ENCODE measurements at places on chromosomes 5 and 9.

- no peak for DNase-seq
Observed at GRCh38 chr5:98365126-98365525, 408.3 kb upstream of the RGMB start.

- DNase-seq: no peak
Observed at GRCh38 chr9:121809356-121810050, 158.1 kb downstream of the DAB2IP start.

- DNase-seq: no peak
Observed at GRCh38 chr5:2801577-2802525, 50.4 kb upstream of the IRX2 start.

DNA sequence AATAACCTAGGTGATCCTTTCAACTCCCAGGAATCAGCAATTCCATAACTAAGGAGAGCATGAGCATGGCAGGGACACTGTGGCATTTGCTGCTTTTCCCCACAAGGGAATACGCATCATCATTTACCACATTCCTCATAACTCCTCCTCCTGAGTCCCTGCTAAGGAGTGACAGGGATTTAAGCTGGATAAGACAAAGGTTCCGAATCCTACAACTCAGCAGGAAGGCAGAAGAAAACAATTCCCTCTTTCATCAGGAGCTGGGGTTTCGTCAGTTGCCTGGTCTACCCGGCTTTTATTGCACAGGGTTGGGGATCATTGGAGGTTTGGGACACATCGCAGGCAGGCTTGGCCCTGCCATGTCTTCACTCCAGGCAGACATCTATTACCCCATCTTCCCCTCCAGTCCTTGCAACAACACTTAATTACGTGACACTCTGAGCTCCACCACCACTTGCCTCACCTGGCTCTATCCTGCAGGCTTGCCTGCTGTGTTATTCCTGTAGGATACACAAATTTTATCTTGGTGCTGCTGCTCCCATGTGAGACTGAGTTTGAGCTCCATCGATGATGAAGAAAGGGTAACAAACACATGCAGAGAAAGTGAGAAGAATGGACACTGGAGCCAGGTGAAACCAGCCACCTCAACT lies 563.0 kb upstream of the KLF4 start:
- no peak for DNase-seq

- no peak for DNase-seq
Observed at GRCh38 chr5:15821506-15821905, 321.5 kb downstream of the FBXL7 start.

- DNase-seq: no peak
Observed at GRCh38 chr9:129746092-129746777, 6.6 kb downstream of the PTGES start.

- DNase-seq: no peak
Observed at GRCh38 chr5:134554319-134555222, 29.1 kb downstream of the JADE2 start.

GRCh38 chr5:87722286-87722685 lies 309.6 kb upstream of the CCNH start:
- no peak for DNase-seq

DNA sequence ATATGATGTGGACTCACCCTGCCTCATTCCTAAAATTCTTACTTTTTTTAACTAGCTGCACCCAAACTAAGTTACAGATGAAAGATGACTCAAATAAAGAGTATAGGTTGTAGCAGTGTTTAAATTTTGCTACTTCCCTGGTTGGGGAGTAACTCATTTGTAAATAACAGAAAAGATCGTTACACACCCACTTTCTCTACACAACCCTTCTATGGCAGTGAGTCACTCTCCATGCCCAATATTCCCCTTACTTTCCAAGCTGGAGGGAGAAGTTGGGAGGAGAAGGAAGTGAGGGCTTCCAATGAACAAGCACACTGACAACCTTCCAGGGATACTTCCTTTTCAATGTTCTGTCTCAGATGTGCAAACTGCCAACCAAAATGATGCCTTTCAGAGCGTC lies 1.9 kb downstream of the RASEF start:
- DNase-seq: no peak

- DNase-seq: no peak
Observed at GRCh38 chr9:130694205-130694604, 625 bp downstream of the EXOSC2 start.

DNA sequence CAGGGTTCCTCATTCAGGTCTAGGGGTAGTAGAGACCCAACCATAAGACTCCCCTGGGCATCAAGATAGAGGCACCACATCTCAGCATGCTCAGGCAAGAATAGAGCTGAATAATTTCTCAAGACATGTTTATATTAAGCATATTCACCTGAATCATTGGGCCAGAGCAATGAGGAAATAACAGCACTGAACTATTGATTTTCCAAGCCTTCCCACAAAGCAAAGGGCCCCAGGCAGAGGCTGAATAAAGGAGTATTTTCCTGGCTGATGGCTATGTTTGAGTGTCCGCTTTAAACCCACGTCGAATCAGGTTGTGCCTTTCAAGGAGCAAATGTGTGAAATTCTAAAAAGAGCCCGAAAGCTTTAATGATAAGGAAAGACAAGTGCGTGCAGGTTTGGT lies 129.2 kb downstream of the HSD17B3 start:
- DNase-seq: no peak

DNA sequence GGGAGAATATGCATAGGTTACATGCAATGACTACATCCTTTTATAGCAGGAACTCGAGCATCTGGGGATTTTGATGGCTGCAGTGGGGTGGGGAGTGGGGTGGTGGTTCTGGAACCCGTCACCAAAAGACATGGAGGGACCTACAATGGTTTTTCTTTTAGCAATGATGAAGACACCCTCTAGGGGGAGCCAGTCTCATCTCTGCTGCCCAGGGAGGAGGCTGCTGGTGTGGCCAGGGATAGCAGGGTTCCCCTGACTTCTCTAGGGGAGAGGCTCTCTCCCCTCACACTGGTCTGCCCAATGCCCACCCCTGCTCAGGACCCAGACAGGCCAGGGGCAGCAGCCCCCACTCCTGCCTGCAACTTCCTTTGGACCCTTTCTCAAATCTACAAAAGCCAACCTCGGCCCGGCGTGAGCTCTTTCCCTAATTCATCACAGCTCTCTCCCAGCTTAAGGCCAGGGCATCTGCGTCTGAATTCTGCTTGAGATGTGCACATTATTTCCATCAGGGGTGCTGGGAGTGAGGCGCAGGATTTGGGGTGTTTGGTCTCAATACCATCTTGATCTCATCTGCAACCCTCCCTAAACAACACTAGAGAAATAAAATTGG lies 73.6 kb upstream of the RETREG1 start:
- peak; percentile 76 for DNase-seq

GRCh38 chr5:61701877-61702602 lies 370.0 kb downstream of the ZSWIM6 start:
- no peak for DNase-seq

- DNase-seq: no peak
Observed at GRCh38 chr9:101510459-101510858, 23.2 kb upstream of the RNF20 start.

GRCh38 chr5:175693741-175694140 lies 35.9 kb downstream of the HRH2 start:
- no peak for DNase-seq

GRCh38 chr9:3125602-3126405 lies 281.9 kb upstream of the PUM3 start:
- DNase-seq: no peak

- DNase-seq: no peak
Observed at GRCh38 chr9:77750981-77751340, 102.8 kb upstream of the GNA14 start.

DNA sequence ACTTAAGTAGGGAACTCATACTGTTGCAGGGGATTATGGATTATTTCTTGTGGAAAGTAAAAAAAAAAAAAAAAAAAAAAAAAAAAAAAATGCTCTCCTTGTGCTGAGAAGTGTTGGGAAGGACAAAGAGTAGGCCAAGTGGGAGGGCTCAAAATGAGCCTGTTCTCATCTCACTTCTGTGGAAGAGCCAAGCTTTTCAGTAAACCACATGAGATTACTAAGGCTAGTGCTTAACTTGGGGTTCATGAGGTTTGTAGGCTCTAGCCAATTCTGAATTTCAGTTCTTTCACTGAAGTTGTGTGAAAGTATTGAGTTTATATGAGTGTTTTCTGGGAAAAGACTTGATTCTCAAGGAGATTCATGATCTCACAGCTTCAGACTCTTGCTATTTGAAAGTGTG lies 23.0 kb upstream of the CEP78 start:
- no peak for DNase-seq

DNA sequence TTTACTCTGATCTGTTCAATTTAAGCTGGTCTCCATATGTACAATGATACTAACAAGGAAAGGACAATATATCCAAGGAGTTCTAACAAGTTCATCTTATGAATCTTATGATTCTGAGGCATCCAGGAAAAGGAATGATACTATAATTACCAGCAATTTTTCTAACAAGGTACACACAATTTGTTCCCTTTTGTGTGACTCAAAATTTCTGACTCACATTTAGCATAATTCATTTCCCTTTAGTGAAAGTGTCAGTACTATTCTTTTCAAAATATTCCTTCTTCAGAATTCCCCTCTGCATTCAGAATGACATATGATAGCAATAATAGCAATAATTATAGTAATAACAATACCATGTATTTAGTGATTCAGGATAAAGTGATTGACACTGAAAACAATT lies 594.8 kb downstream of the DMRTA1 start:
- DNase-seq: no peak

DNA sequence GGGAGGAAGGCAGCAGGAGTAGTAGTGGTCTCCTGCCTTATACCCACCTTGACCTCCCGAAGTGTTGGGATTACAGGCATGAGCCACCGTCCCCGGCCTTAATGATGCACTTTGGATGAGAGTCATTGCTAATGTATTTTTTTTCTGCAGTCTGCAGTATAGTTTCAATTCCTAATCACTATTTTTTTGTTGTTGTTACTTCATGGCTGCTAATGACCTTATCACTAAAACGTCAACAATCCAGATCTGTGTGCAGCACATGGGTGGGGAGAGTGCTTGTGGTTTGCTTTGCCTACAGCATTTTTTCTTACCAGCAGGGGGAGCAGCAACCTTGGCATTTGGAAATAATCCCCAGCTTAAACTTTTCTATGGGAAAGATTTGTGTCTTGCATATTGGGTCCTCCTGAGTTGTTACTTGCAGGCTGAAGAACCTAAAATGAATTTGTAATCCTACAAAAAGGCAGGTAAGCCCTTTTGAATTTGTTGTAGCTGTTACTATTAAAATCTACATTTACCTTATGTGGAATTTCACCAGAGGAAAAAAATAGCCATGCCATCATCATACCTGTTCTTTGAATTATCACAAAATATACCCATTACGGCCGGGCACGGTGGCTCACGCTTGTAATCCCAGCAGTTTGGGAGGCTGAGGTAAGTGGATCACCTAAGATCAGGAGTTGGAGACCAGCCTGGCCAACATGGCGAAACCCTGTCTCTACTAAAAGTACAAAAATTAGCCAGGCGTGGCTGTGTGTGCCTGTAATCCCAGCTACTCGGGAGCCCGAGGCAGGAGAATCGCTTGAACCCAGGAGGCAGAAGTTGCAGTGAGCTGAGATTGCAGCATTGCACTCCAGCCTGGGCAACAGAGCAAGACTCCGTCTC lies 6.3 kb upstream of the MED7 start:
- peak; percentile 78 for DNase-seq

DNA sequence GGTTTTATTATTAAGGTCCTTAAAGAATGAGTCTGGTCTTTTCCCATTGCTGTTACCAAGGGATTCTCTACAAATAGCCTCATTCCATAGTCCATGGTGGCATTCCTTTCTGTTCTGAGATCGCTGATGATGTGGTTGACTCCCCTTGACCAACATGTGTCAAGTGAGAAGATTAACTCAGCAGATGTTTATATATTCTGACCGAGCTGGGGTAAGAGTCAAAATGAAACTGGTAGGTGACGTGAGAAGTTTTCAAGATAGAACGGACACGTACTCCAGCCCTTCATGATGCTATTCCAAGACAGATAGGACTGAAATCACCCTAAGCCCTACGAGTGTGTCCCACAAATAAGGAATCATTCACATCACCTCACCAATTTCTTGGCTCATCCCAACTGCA lies 155.5 kb upstream of the WWC1 start:
- DNase-seq: no peak

DNA sequence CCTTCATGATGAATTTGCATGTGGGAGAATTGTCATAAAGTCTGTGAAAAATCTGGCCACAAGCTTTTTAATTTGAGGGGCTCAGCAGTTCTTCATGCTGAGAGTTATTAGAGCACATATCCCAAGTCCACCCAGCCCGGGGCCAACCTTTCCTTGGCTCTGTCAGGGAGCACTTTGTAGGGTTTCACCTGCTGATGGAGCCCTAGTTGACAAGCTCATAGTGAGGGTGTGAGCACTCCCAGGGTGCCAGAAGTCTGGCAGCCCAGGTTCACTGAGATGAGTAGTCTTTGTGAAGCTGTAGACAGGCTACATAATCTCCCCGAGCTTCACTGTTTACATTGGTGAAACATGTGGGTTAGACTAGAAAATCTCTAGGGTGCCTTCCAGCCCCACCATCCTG lies 97.2 kb upstream of the NREP start:
- no peak for DNase-seq

GRCh38 chr5:14861123-14861765 lies 10.3 kb downstream of the ANKH start:
- no peak for DNase-seq

DNA sequence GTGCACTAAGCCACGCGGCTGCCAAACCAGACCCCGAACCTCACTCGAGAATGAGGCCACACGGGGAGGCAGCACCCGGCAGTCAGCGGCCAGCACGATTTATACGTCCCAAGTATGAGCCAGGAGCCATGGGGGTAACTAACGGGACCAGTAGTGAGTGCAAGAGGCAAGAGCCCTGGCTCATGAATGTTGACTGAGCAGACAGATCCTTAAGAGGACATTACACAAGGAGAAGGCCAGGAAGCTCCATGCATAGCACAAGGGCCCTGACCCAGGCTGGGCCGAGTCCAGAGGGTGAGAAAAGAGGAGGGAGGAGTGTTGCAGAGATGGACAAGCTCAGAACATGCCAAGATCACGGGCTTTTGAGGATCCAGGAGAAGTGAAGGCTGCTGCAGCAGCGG lies 58.6 kb upstream of the PHYKPL start:
- DNase-seq: no peak
